Daoy (cell line): ENCODE measurements at places on chromosomes 4 and X. TPM values are rescaled to one million over a fixed set of nuclear protein-coding genes. Genes with fewer than 3 reads are reported as not detected.

GRCh38 chr4:33062155-33062806, 2342.1 kb downstream of the PCDH7 start:
- no peak for DNase-seq

OCIAD2 gene
- 83.1 and 106 TPM in 2 replicates for total RNA-seq

DNA sequence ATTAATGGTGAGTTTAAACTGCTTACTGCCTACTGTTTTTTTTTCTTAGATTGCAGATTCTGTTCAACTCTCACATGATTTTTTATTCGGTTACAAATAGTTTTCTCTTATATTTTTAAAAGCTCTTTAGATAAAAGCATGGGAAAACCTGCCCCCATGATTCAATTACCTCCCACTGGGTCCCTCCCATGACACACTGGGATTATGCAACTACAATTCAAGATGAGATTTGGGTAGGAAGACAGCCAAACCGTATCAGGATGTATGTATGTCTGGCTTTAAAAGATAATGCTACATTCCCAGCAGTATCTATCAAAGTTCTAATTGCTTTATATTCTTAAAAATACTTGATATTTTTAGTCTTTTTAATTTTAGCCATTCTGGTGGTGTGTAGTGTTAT, 131.5 kb downstream of the JADE1 start:
- peak; percentile 2 for DNase-seq

FAM9C gene
- not detected in 2 replicates for total RNA-seq

- DNase-seq = no peak
Measured at GRCh38 chr4:13992975-13993520, 365.5 kb upstream of the BOD1L1 start.

SPATA18 gene
- total RNA-seq = not detected in 2 replicates

- DNase-seq = no peak
Measured at GRCh38 chr4:108078024-108078733, 88.5 kb downstream of the HADH start.

DNA sequence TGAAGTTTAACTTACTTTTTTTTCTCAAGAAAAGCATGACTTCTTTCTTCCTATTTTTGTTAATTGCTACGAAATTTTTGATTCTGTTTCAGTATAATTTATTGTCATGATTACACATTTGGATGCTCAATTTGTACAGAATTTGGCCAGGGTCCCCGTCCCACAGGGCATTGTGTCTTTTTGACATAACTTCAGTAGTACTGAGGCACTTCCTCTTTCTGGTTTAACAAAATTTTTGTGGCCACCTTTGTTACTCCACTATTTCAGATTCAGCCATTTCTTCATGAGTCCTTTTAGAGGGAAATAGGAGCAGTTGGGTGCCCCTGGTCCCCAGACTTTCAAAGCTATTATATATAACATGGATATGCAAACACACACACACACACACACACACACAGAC, 1248.7 kb downstream of the PCDH7 start:
- DNase-seq = no peak

DNA sequence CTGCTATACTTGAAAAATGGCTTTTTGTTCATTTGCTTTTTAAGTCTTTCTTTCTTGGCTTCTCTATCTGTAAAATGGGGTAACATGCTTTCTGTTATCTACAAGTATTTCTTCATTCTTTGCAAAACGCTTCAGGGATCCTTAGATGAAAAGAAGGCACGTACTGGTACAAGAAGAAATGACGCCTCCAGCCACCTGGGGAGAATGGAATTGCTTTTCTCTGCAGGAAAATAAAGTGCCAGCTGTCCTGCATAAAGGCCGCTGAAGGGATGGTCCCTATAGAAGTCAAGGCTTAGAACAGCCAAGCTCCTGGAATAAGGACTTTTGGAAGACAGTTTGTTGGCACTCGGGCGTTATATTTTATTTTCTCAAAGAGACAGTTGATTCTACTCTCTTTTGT, 210.8 kb upstream of the RASGEF1B start:
- no peak for DNase-seq

SLITRK2 gene
- total RNA-seq = not detected in 2 replicates

GRCh38 chrX:83501003-83501402, 7.1 kb upstream of the POU3F4 start:
- DNase-seq = no peak

RHOXF2B gene
- not detected in 2 replicates for total RNA-seq

ADH7 gene
- total RNA-seq = not detected in 2 replicates

NDNF gene
- total RNA-seq = 0.23 and 0.68 TPM in 2 replicates

DNA sequence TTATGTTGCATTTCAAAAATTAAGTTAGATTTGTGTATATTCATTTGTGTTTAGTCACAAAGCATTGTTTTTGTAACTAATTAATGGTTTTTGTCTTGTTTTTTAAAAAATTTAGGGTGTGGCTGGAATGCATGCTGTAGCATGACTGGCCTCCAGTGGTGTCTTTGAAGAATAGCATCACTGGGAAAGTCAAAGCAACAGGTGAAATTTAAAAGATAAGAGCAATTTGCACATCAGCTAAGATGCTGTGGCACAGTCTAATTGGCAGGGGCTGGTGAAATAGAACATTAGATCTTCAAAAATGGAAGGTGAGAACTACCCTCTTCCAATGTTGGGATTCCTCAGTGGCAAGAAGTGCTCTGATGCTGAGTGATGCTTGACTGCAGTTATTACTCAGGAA, 45.3 kb downstream of the ANK2 start:
- DNase-seq = no peak

DNA sequence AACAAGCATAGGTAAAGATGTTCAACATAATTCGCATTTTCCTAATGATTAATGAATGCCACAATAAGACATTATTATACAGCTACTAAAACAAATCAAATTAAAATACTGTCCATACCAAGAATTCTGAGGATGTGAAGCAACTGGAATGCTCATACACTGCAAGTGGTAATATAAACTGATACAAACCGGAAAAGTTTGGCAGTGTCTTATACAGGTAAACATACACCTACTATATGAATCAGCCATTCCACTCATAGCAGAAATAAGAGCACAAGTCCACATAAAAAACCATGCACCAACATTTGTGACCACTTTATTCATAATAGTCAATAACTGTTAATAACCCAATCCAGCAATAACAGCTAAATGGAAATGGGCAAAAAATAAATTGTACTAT, 79.3 kb downstream of the FBXW7 start:
- no peak for DNase-seq
